ENCODE measurements at places on chromosomes 3 and 15.
A peak's percentile ranks its signal among the peaks of the same experiment; 100 is the strongest.

DNA sequence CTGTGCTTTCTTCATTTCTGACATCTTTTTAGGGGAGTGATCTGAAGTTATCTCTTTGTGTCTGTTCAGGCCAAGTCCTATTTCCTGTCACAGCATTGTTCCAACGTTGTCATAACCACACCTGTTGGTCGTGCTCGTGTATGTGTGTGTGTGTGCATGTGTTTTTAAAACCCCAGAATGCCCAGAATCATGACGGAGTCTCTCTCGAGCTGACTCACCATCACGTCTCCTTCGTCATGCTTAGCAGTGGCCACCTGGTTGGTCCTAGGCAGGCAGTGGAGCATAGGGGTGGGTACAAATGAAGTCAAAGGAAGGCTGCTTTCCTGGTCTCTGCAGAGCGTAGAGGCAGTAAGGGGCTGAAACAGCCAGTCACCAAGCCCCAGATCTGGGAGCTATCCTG lies 126.8 kb upstream of the ABHD17C start:
- DNase-seq, result no peak

GRCh38 chr3:23376516-23377248 lies 173.6 kb downstream of the UBE2E2 start:
- DNase-seq, result no peak

GRCh38 chr3:12265508-12265907 lies 23.4 kb upstream of the PPARG start:
- no peak for DNase-seq

DNA sequence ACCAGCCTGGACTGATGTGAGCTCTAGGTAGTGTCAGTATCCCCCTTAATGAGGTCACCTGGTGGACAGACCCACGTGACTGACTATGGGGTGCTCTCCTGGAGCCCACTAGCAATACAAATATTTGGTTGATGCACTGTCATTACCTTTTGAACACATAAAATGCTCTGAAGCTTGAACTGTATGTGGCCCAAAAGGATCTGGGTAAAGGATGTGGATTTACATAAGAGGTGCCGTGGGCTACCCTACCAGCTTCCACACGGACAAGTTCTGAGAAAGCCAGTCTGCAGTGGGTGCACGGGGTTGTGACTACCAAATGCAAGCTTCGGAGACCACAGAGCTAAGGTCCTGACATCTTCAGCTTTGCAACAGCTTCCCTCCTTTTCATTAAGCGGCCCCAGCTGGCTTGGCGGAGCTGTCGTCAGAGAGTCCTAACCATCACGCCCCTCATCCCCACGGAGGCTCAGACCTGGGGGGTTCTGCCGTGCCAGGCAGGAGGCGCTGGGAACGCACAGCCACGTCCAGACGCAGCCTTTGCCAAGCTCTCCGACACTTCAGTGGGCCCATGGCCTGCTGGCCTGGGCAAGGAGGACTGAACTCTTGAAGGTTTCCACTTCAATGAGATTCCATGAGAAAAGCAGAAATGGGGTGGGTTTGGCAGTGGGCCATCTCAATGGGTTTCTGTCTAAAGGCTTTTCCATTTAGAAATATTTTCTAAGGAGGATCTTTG lies 228.3 kb downstream of the ADAMTS17 start:
- no peak for DNase-seq

DNA sequence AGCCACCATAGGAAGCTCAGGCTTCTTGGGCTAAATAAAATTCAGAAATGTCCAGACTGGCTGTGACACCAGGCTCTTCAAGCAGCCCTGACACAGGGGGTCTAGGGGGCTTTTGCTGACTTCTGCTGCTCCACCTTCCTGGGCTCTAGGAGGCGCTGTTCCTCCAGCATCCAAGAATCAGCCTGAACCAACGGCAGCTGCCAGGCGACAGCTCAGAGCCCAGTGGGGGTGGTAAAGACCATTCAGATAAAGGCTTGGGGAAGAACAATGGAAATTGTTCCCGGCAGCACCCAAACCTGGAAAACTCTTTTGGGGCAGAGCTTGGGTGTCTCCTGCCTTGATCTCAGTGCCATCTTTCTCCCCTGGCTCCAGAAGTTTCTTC lies 21.6 kb upstream of the PSTPIP1 start:
- peak; percentile 74 for DNase-seq

GRCh38 chr15:65757256-65757655 lies 34.8 kb downstream of the DENND4A start:
- DNase-seq, result no peak

GRCh38 chr3:33426630-33427317 lies 13.4 kb downstream of the UBP1 start:
- no peak for DNase-seq

- peak; percentile 41 for DNase-seq
Measured at GRCh38 chr15:94306700-94307650, 75.6 kb downstream of the MCTP2 start.

DNA sequence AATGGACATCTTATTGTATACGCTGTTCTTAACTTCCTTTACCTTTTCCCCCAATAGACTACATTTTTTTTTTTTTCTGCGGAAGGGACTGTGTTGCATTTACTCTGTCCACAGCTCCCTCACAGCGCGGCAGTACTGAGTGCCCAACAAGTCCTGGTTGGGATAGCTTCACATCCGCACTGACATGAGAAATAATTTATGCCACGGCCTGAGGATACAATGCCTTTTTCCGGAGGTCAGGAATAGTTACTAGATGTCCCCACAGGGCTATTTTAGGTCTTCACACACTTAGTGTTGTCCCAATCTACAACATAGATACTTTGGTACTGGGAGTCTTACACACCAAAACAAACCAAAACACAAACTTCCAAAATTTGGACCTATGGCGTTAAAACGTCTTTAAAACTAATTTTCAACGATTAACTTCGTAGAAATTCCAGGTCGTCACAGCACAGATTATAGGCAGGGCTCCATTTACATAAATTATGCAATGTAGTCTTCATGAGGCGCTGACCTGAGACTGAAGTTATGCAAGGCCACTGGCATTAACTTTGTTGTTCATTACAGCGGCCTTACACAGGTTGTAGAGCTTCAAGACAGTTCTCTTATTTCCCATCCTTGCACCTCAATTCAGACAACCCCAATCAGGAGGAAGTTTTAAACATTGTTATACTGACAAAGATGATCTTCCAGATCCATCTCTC lies 989 bp upstream of the PPIB start:
- DNase-seq, result no peak

- DNase-seq, result no peak
Measured at GRCh38 chr15:90618330-90619125, 88.8 kb downstream of the CRTC3 start.

DNA sequence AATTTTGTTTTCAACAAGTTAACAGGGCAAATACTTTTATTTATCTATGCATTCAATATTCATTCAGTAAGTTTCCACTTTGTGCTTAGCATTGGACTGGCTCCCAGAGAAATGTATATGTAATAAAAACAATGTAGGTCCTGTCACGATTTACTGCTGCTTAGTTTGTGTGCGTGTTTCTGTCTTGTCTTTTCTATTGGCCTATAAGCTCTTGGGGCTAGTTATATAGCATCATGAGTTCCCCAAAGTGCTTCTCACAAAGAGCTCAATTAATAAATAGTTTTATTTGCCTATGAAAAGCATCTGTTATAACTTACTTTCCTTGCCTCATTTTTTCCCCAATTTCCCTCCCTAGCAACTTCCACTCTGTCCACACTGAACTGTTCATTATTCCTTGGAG lies 666.7 kb upstream of the NAALADL2 start:
- DNase-seq, result no peak

GRCh38 chr15:36029606-36030210 lies 483.7 kb upstream of the DPH6 start:
- DNase-seq, result no peak

GRCh38 chr3:191922570-191922969 lies 461.6 kb downstream of the PYDC2 start:
- DNase-seq, result no peak

DNA sequence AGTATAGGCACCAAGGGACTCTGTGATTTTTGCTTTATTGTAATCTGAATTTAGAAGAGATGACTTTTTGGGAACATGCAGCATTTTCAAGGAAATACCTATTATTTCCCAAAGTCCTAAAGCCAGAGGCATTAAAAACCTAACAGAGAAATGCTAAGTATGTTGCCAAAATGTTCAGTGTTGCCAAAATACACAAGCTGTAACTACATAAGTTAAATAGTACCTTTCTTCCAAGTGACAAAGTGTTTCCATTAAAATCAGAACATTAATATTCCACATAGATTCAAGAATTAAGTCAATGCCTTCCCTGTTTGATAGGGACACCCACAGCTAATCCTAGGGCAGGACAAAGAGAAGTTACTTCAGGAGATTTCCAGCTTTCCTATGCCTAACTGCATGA lies 42.0 kb downstream of the MKRN2 start:
- DNase-seq, result no peak

GRCh38 chr3:99143493-99143892 lies 242.0 kb upstream of the DCBLD2 start:
- no peak for DNase-seq

DNA sequence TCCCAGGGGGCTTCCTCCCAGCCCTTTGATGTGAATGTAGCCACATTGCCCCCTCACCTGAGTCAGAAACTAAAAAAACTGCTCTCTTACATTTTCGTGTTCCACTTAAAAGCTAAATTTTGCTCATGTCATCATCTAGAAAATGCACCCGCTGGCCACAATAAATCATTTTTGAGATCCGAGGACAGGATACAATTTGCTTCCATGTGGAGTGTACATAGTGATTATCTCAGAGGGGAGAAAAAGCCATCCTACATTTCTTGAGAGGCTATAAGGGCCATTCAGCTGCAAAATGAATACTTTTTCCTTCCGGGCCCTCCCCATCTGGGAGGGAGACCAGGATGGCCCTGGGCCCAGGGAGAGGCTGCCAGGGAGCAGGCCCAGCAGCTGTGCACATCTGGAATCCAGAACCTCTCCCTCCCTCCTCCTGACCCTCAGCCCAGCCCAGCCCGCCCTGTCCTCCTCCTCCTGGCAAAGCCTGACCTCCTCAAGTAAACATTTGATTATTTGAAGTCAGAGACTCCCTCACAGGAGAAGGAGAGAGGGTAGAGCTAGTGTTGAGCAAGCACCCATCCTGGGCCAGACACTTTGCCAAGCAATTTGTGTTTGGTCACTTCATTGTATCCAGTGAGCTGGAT lies 59.1 kb downstream of the CORO2B start:
- no peak for DNase-seq

DNA sequence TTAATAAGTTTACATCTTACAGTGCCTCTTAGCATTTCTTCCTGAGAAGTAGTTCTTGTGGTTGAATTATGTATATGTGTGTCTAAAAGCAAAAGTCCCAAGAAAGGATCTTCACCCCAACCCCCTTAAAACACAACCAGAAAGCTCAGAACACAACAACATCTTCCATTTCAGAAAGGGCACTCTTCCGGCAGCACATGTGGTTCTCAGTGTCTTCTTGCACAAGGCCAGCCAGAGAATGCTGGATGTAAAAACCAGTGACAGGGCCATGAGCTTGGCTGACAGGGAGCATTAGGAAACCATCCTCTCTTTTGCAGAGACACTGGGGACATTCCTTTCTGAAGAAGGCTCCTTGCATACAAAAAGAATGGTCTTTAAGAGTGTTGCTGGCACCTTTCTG lies 45.0 kb downstream of the EEFSEC start:
- DNase-seq, result no peak

DNA sequence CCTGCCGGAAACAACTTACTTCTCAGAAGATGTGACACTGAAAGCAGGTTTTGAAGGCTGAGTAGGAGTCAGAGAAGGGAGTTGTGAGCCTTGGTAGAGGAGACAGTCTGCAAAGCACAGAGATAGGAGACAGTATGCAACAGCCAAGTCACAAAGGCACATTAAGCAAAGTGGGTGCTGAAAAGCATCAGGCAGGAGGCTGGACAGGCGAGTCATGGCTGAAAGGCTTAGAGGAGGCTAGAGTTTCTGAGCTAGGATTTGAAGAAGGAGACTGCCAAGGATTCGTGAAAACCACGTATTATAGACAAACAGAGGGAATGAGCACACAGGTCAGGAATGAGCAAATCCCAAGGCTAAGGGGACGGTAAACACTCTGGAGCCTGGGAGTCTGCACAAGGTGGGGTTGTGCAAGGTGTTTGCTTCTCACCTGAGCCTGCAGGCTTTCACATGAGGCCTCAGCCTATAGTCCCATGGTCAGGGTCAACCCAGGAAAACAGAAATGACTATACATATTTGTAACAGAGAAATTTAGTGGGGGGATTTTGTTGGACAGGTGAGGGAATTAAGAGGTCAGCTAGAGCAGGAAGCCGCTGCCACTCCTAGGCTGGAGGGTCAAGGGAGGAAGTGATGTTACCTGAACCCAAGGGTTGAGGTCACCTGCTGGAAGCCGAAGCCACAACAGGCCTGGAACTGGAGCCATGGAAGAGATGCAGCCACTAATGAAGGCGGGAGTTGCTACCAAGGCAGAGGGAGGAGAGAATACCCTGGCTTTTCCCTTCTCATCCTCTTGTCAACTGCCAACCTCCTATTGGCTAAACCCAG lies 23.1 kb upstream of the TRIM71 start:
- no peak for DNase-seq

DNA sequence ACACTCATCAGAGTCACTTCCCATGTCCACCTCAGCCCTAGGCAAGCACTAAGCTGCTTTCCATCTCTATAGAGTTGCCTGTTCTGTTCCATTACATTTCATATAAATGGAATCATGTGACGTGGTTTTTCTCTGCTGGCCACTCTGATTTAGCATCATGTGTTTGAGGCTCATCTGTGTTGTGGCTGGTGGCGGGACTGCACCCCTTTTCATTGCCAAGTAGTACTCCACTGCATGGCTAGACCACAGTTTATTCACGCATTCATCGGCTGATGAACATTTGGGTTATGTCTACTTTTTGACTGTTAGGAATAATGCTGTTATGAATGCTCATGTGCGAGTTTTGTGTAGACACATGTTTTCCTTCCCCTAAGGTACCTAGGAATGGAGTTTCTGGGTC lies 114.9 kb downstream of the TMEM266 start:
- DNase-seq, result no peak

GRCh38 chr3:81823882-81824395 lies 62.5 kb upstream of the GBE1 start:
- DNase-seq, result no peak

- DNase-seq, result no peak
Measured at GRCh38 chr3:58180940-58181587, 29.7 kb downstream of the DNASE1L3 start.

DNA sequence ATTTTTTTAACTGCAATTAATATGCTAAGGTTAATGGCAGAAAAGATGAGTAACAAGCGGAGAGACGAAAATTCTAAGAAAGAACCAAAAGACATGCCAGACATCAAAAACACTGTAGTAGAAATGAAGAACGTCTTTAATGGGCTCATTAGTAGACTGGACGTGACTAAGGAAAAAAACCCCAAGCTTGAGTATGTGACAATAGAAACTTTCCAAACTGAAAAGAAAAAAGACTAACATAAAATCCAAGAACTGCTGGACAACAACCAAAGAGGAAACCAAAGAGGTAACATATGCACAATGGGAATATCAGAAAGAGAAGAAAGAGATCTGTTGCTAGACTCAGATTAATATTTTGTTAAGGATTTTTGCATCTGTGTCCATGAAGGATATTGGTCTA lies 94.6 kb upstream of the SETMAR start:
- no peak for DNase-seq

GRCh38 chr3:37183976-37184375 lies 9.6 kb upstream of the LRRFIP2 start:
- DNase-seq, result no peak

- DNase-seq, result peak; percentile 44
Measured at GRCh38 chr3:159260049-159260662, 458.3 kb downstream of the MFSD1 start.

- no peak for DNase-seq
Measured at GRCh38 chr3:71104121-71104541, 479.4 kb downstream of the FOXP1 start.
